ENCODE measurements at places on chromosomes 3 and 15. TPM values are rescaled to one million over a fixed set of nuclear protein-coding genes. Genes with fewer than 3 reads are reported as not detected.

DNA sequence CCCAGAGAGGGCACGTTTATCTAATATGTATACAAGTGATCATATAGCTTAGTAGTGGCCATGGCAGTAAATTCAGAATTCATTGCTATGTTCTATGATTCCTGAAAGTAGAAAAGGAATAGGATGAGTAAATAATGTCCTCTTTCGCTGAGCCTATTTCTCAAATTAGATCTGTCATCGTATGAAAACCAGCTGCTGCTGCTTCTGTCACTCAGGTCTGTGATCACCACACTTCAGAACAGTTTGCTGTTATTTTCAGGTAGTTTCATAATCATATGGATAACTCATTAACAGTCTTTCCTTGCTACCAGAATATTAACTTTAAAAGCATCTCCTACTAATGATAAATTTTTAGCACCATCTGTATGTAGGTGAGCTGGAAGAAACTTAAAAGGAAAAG is 289.1 kb upstream of the AZI2 start:
- H3K27ac ChIP-seq: no peak overlapping the region
- no peaks in the 10 kb centered on the region for H3K36me3 ChIP-seq
- DNase-seq: no peak
- no peaks in the 10 kb centered on the region for H3K27me3 ChIP-seq
- H3K4me1 ChIP-seq: no peaks in the 10 kb centered on the region
- no peak overlapping the region for H3K4me3 ChIP-seq

GRCh38 chr3:9902372-9903237 is at the start of gene IL17RE:
Gene IL17RE, plus strand, starts transcription at chr3:9902848. Its CDS starts 85 bp downstream, at chr3:9902933.
- no peaks in the 10 kb centered on the region for H3K27me3 ChIP-seq
- H3K36me3 ChIP-seq: peaks cover under 1% of the 10 kb centered on the region
- H3K27ac ChIP-seq: peak within 1 kb of the TSS; percentile 90
- DNase-seq: peak; percentile 48
- peak within 1 kb of the TSS; percentile 71 for H3K4me3 ChIP-seq

DNA sequence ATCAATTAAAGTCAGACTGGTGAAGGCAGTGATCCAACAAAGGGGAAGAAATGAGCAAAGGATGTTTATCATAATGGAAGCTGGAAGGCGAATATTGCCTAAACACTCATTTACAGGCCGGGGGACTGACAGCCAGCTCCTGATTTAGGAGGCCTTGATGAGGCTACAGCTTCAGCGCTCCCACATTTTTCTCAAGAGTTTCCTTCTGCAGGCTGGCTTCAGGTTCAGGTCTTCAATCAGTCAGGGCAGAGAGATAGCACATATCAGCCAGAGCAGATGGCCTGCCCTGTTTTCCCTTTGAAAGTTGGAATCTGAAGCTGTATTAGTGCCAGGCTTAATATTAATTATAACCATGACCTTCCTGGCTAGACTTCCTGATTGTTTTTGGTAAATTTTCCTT is 218.9 kb downstream of the SV2B start:
- no peak overlapping the region for H3K4me3 ChIP-seq
- H3K27me3 ChIP-seq: peaks cover 19% of the 10 kb centered on the region
- no peaks in the 10 kb centered on the region for H3K36me3 ChIP-seq
- DNase-seq: no peak

DNA sequence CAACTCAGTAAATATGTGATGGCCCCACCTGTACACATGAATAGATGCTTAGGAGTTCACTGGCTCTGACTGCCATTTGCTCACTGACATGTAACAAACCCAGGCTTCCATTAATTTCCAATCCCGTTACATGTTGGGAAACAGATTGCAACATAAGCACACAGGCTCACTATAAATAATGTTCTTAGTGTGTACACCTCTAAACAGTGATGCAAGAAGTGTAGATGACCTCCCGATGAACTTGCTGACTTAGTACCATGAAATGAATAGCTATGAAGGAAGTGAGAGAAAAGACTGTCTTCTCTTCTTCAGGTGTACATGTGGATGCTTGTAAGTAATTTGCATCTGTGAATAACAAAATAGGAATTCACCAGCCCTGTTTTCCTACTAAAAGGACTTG is 21.4 kb upstream of the FSIP1 start:
- peaks cover 15% of the 10 kb centered on the region for H3K4me1 ChIP-seq
- no peaks in the 10 kb centered on the region for H3K36me3 ChIP-seq
- no peaks in the 10 kb centered on the region for H3K27me3 ChIP-seq
- no peak for DNase-seq

DNA sequence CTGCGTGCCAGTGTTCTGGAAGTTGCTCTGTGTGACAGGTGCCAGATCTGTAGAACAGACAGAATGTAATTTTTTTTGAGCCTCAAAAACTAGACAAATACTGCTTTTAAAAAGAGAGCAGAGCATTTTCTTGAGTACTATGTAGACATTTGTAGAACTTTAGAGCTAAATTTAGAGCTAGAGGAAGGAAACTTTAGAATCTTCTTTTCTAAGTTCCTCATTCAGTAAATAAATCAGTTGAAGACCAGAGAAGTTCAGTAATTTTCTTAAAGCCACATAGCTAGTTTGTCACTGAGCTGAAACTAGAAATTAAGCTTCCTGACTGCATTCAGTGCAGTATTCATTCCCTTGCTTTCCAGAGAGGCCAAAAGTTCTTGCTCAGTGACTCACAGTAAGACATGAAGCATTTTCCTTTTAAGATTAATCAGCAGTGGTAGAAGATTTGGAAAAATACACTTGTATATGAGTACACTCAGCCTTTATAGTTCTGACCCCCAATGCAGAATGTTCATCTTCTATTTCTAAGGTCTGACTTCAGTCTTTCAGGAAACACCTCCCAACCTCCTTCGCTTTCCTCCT is 83.6 kb upstream of the TSEN2 start:
- peaks cover 2% of the 10 kb centered on the region for H3K4me1 ChIP-seq
- peaks cover 8% of the 10 kb centered on the region for H3K36me3 ChIP-seq
- no peak overlapping the region for H3K27ac ChIP-seq
- peaks cover 4% of the 10 kb centered on the region for H3K27me3 ChIP-seq
- no peak for DNase-seq
- H3K4me3 ChIP-seq: no peak overlapping the region

DNA sequence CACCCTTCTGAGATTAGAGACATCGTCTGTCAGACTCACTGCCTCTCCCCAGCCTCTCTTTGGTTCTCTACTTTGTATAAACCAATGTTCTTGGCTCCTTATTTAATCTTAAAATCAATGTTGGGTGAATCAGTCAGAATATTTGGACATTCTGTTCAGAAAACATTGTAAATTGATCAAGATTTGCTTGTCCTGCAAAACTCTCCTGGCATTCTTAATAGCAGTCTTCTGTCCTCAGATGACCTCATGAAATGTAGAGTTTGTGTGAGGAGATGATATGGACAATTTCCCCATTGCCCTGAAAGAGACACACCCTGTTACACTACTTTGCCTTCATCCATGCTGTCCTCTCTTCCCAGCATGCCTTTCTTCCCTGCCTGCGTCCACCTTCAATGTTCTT is 33.6 kb downstream of the CD200R1L start:
- no peak overlapping the region for H3K27ac ChIP-seq
- peaks cover 57% of the 10 kb centered on the region for H3K4me1 ChIP-seq
- H3K27me3 ChIP-seq: no peaks in the 10 kb centered on the region
- no peaks in the 10 kb centered on the region for H3K36me3 ChIP-seq

DNA sequence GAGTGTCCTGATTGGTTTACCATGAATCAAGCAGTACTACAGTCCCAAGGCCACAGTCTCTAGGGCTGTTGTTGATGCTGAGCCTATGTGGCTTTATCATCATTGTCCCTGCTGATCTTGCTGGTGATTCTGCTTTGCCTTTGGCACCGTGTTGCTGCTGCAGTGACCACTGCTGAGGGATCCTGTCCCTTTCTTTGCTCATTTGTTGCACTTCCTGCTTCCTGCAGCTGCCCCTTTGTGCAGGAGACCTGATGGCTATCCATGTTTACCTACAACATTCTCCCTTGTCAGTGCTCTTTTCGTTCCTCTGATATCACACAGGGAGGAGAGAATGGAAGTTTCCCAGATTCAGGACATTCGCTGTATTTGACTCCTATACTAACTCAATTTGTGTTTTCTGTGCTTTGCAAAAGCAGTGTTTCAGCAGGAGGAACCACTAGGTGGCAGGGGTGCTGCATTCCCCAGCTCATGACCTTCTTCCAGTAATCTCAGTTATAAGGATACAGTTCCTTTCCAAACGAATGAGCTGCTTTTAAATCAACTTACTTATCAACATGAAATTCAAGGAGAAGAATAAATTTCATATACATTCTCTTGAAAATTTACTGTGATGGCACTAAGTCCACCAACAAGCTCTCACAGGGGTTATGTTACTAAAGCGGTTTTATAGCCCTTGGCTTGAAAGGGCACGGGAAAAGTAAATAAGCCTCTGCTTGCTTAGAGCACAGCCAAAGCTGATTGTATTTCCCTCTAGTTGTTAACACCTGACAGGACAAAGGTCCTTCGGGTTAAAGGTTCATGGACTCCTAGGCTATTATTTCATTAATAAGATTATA is 9.7 kb upstream of the THUMPD3 start:
- H3K27me3 ChIP-seq: no peaks in the 10 kb centered on the region
- peaks cover 45% of the 10 kb centered on the region for H3K4me1 ChIP-seq
- peak overlapping the region; percentile 0 for H3K4me3 ChIP-seq

DNA sequence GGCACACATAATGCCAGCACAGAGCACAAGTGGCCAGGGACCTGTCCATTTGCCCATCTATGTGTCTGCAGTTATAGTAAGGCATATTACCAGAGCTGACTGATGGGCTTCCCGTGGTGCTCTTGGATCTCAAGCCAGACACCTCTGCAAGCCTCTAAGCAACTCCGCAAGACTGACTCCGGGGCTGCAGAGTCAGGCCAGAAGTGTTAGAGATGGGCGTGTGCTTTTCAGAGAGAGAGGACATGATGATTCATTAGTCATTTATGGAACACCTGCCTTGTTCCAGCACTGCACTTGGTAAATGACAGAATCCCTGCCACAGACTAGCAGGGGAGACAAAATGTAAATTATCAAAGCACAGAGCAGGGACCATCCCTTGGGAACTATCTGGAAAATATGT is 559.0 kb downstream of the PDCD6IP start:
- no peaks in the 10 kb centered on the region for H3K4me1 ChIP-seq
- H3K4me3 ChIP-seq: no peak overlapping the region
- H3K27me3 ChIP-seq: no peaks in the 10 kb centered on the region
- H3K27ac ChIP-seq: no peak overlapping the region
- no peak for DNase-seq
- H3K36me3 ChIP-seq: no peaks in the 10 kb centered on the region

GRCh38 chr3:119340446-119340845 is 46.3 kb downstream of the ARHGAP31 start:
- H3K4me3 ChIP-seq: no peak overlapping the region
- no peak for DNase-seq
- peaks cover 5% of the 10 kb centered on the region for H3K36me3 ChIP-seq
- no peaks in the 10 kb centered on the region for H3K27me3 ChIP-seq
- peaks cover 8% of the 10 kb centered on the region for H3K4me1 ChIP-seq
- H3K27ac ChIP-seq: no peak overlapping the region

DNA sequence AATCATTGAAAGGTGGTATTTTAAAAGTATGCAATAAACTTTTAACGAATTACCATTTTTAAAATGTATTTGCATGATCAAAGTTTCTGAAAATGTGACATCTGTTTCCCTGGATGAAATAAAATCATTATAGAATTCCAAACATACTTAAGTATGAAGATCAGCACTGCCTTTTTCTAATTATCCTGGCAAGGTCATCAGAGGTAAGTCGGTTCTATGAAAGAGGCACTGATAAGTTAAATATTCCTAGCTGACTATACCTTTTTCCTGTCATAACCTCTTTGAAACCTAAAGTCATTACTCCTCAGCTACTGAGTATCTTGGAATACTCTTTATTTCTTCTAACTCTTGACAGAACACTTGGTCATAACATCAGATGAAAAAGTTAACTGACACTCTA is 406.1 kb upstream of the ALCAM start:
- H3K36me3 ChIP-seq: no peaks in the 10 kb centered on the region
- H3K4me3 ChIP-seq: no peak overlapping the region
- H3K27me3 ChIP-seq: no peaks in the 10 kb centered on the region
- peaks cover 41% of the 10 kb centered on the region for H3K4me1 ChIP-seq
- peak overlapping the region; percentile 91 for H3K27ac ChIP-seq
- DNase-seq: no peak

- DNase-seq: no peak
- H3K36me3 ChIP-seq: no peaks in the 10 kb centered on the region
- H3K27me3 ChIP-seq: no peaks in the 10 kb centered on the region
- H3K27ac ChIP-seq: no peak overlapping the region
Observed at GRCh38 chr15:64731805-64732151, 43.6 kb downstream of the RBPMS2 start.

DNA sequence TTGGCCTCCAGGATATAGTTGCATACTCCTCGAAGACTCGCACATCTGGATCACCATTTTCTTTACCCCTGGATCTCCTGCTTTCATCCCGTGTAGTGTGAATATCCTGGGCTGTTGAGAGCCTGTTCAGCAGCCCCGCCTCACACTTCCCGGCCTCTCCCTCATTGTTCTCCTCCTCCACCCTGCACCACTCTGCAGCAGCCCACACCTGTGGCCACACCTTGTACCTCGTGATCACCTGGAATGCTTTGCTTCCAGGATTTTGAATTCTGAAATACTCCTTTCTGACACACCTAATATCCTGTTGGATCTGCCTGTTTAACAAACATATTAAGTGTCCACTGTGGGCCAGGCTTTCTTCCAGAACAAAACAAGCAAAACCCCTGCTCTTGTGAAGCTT is 14.4 kb downstream of the ABHD17C start:
- H3K4me1 ChIP-seq: peaks cover 16% of the 10 kb centered on the region
- no peak overlapping the region for H3K27ac ChIP-seq
- H3K27me3 ChIP-seq: no peaks in the 10 kb centered on the region
- DNase-seq: no peak
- H3K4me3 ChIP-seq: no peak overlapping the region
- peaks cover 3% of the 10 kb centered on the region for H3K36me3 ChIP-seq

CATSPER2 gene
- 6.6 TPM for total RNA-seq

DUOXA2 gene
- not detected for total RNA-seq

NANOGP8 gene
- total RNA-seq: 1.2 TPM

LSMEM2 gene
- 0.38 TPM for total RNA-seq

GOLGA8G gene
- total RNA-seq: not detected

IGF2BP2 gene
- total RNA-seq: 191 TPM
